ENCODE measurements at places on chromosomes 7 and 10. TPM values are rescaled to one million over a fixed set of nuclear protein-coding genes. Genes with fewer than 3 reads are reported as not detected.

TMEM270 gene
- not detected for polyA plus RNA-seq

GRID2IP gene
- 0.01 TPM for polyA plus RNA-seq

KCNH2 gene
- polyA plus RNA-seq: not detected

NEBL gene
- polyA plus RNA-seq: 1.3 TPM

FKBP6 gene
- 0.07 TPM for polyA plus RNA-seq

TAF5 gene
- 3.1 TPM for polyA plus RNA-seq

DNA sequence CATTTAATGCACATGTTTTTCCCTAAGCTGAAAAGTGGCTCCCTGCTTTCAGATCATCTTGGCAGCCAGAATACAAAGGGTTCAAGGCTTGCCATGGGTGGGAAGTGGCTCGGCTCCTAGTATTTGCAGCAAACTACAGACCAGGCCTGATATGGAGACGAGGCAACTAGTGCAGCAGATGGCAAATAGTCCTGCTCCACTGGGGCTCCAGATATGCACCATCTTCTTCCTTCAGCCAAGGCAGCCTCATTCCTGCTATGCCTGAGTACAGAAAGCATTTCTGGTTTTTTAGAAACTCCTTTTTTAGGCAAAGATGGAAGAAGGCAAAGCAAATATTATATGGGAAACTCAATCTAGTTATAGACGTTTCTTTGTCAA, 23.9 kb downstream of the LRRC4 start:
- DNase-seq: no peak

DNA sequence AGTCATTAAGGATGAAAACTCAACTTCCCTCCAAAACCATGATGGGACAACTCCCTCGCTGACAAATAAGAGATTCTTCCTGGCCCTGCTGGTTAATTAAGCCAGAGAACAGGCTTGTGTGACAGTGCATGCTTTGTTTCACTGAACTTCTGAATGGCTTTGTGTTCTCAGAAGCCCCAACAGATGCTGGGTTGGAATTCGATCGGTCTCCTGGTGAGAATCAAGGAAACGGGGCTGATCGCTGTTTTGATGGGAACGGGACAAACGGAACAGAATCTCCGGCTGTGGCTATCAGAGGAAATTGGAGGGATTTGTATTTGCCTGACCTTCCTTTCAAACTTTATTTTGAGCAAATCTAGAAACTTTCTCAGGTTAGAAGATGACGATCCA, 145.0 kb downstream of the RNF216 start:
- peak; percentile 36 for DNase-seq

DNA sequence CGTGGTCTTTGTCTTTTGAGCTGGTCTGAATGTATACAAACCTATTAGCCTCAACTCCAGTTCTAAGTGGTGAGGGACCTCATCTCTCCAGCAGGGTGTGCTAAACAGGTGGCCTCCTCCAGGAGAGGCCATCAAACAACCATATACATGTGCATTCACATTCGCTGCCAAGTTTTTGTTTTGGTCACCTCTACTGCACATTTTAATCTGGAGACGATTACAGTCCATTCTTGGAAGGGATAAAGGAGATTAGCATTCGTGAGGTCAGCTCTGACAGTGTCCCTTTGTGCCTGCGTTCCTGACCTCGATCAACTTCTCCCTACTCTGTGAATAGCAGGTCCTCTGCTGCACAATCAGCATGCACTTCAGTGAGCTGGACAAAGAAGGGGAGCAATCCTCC, 60.8 kb downstream of the RHOBTB1 start:
- peak; percentile 19 for DNase-seq

- peak; percentile 15 for DNase-seq
These were observed 156.0 kb downstream of the SEMA3D start for GRCh38 chr7:85030893-85031292.

DNA sequence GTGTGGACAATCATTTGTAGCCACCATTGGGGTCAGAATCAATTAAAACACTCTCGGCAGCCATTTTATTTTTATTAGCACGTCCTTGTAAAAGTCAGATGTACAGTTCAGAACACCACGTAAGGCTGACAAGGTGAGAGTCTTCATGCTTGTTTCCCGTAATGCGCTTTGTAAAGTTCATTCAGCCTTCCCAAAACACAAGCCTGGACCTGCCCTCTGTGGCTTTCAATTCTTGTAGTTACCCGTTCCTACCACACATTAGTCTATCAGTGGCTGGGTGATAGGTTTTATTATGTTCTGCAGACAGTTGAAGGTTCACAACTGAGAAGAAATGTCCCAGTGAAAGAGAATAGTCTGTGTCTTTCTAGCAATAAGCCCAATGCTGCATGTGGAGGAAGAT, 35.4 kb downstream of the GAD2 start:
- peak; percentile 21 for DNase-seq

DNA sequence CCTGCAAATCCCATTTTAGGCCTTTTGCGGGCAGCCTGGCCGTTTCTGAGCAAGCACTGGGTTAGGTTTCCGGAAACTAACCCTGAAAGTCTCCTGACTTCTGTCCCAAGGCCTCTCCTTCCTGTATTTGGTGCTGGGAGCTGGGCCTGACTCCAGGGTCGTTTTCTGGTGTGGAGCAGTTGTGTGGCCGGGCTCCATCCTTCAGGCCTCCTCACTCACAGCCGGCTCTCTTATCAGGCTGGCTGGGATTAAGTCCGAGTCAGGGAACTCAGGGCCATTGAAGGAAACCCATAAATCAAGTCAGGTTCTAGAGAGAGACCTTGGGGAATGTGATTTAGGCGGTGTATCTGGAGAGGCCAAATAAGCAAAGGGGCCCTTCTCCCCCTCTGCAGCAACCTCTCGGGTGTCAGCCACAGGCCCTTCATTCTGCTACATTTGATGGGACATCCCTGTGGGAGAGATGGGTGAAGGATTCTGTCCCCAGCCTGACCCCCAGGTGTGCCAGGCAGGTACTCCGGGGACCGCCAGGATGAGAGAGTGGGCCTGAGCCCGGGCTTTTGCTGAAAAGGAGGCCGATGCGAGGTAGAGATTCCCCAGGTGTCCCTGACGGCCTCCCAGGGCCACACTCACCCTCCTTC, 3.3 kb downstream of the GATA3 start:
- DNase-seq: peak; percentile 61

- no peak for DNase-seq
These were observed 11.7 kb upstream of the ZNF862 start for GRCh38 chr7:149826344-149827088.

DNA sequence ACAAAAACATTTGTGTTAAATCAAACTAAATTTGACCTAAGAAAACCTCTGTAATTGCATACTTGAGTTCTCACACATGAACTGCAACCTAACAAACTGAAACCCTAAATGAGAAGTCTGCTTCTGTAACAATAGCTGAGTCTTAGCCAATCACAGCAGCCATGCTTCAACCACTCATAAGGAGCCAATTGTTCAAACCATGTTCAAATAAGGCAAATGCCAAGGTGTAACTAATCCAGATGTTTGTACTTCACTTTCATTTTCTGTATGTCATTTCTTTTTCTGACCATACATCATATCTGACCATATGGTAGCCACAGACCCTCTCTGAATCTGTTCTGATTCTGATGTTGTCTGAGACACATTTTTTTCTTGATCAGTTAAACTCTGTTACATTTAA, 47.5 kb upstream of the ANTXRL start:
- DNase-seq: no peak

DNA sequence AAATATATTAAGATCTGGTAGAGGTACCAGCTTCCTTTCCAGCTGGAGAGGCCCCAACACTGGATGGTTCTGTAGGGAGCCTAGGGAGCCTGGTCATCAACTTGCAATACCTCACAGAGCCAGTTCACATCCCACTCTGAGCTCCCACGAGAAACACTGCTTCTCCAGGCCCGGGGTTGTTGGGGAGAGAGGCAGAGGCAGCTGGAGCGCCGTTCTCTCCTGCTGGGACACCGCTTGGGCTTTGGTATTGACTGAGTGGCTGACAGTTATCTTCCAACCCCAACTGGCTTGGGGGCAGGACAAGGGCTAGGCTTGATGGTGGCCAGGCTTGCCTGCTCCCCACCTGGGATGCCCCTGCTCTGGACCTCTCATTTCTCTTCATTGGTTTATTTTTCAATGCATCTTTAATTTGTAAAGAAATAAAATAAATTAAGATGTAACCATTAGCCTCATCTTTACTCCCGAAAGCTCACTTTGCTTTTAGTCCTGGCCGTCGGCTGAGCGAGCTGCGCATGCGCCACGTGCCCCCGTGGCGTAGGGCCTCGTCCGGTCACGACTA, 10.0 kb upstream of the CHCHD1 start:
- no peak for DNase-seq

Measured in mammary epithelial cell (primary cell).